ENCODE measurements at places on chromosomes 2 and 18. TPM values are rescaled to one million over a fixed set of nuclear protein-coding genes. Genes with fewer than 3 reads are reported as not detected.

DNA sequence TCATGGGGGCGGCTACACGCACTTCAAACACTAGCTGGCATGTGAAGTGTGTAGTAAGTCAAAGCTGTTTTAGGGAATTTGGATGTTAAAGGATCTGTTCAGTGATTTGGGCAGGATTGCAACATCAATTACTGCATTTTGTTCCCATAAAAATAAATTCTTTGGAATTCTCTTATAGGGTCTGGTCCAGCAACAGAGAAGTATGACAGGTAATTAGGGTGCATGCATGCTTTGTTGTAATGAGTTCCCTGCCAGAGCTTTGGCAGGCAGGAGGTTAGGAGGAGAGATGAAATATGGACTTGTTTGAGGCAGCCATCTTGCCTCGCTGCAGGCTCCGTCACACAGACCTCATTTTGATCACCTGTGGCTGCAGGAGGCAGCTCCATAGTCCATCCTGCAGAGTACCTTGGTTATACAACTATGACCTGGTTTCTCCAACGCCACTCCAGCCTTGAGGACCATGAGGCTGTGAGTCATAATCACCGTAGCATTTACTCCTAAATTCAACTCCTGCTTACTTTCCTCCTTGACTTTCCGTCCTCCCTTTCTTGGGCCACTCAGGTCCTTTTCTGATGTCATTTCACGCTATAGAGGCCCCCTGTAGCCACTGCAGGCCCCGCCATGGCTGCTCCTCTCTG is 26.5 kb upstream of the EML4 start:
- no peak for DNase-seq

Gene LCT
- total RNA-seq: not detected

Gene SERPINB5
- not detected for total RNA-seq

DNA sequence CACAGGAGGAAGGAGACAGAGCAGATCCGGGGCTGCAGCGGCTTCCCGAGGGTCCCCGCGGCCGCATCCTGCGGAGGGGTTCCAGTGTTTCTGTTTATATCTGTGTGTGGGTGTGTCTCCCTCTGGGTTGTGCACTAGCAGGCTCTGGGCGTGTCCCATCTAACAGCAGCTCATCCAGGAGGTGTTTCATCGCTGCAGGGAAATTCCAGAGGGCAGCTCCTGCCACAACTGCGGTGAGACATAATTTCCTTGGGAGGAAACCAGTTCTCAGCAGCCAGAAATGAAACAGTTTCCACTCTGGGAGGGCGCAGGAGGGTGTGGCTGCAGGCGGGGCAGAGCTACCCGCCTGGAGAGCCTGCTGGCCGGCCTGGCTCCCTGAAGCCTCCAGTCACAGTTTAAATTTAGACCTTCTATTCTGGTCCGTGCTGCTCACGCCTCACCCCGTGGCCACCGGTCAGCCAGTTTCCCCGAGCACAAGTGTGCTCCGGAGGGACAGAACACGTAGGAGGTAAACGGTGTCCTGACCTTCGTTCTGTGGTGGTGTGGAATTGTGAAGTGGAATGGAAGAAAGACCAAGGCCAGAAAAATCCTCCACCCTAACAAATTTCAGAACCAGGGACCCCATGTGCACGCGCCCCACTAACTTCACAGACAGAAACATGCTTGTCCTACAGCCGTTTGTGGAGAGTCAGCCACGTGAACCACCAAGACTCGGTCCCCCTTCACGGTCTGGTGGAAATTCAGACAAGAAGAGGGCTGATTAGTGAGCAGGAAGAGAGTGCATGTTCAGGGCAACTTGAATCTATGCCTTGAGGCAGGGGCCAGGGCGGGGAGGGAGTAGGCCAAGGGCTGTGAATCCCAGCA is 50.2 kb downstream of the TEX44 start:
- no peak for DNase-seq

DNA sequence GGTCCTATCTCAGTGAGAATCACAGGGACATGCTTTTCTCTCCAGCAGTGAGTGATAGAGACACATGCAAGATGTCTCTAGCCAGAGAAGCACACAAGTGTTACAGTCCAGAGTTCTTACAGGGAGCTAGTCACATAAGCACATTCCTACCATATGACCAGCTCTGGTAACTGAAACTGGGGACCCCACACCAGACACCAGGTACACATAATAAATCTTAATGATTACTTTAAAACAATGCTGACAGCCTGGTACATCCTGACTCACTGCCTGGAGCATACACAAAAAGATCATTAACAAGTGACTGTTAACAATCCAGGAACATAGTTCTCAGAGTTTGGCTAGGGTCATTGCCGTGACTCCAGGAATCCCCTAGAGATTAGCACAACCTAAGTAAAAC is 53.6 kb downstream of the GALNT1 start:
- no peak for DNase-seq

Gene RNF125
- 29.2 TPM for total RNA-seq

- no peak for DNase-seq
Measured at GRCh38 chr2:67889056-67889455, 173.7 kb downstream of the C1D start.

DNA sequence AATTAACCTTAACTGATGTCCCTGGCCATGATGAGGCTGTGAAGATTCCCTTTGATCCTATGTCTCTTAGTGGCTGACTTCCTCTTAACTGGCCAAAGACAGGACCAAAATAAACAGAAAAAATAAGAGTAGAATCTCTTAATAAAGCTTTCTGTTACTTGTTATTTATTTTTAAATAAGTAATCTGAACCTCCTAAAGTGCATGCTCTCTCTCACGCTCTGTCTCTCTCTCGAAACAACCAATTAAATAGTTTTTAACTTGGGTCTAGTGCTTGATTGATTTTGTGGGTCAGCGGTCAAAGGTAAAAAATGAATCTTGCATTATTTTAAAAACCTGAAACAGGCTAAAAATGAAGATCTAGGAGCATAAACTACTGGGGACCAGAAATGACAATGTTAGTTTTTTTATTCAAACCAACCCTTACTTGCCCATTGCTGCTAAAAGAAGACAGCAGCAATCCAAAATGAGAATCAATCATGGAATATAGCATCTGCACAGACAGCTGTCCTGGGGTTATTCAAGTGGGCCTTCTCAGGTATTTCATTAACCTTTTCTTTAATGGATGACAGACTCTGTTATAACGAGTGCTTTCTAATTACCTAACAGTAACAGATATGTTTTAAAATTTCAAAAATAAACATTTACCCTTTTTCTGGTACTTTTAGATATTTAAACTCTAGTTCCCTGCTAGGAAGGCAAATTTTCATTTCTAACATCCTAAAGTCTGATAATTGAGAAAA is 11.2 kb downstream of the GAREM1 start:
- DNase-seq: no peak

- DNase-seq: peak; percentile 1
Measured at GRCh38 chr2:122710049-122710448, 954.6 kb downstream of the TSN start.

- DNase-seq: no peak
Measured at GRCh38 chr18:74050807-74051206, 96.8 kb downstream of the FBXO15 start.

Gene KCNG2
- not detected for total RNA-seq

- DNase-seq: no peak
Measured at GRCh38 chr18:55706898-55707297, 118.9 kb upstream of the TCF4 start.

Gene IL36RN
- total RNA-seq: not detected

Gene SNORC
- total RNA-seq: 0.62 TPM
